ENCODE measurements at places on chromosomes 16 and 17.

- DNase-seq = no peak
Measured at GRCh38 chr17:2081564-2081963, 26.7 kb downstream of the HIC1 start.

DNA sequence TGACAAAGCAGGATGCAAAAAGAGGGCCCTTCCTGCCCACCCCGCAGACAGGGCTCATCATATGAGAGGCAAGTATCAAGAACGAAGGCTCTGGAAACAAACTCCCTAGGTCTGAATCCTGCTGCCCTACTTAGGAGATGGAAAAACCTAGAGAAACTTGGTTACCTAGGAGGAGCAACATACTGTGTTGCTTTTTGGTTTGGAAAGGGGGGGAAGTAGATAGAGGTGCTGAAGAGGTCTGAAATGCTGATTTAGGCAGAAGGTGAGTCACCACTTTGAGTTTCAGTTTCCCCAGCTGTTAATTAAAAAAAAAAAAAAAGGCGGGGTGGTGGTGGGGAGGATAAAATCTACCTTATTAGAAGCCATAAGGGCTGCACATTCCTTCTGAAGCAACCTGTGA, 1.5 kb downstream of the N4BP1 start:
- no peak for DNase-seq

GRCh38 chr16:88978608-88979346, 1.8 kb upstream of the CBFA2T3 start:
- DNase-seq = no peak

DNA sequence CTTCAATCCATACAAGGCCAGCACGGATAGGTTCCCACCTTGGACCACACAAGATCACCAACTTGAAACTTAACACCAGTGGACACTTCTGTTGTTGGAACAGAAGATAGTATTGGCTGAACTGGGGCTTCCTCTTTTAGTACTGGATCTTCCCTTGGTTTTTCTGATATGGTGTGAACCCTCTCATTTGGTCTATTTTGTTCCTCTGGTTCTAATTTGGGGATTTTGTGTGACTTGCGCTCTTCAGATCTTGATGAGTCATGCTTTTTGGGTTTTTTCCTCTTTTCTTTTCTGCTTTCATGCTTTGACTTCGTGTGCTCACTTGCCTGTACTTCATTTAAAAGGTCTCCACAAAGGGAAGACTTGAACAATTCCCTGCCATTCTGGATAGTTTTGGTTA, 39.0 kb downstream of the SOST start:
- no peak for DNase-seq

GRCh38 chr17:78357177-78357586, 2.7 kb downstream of the SOCS3 start:
- DNase-seq = no peak

GRCh38 chr17:63995626-63996025, 2.5 kb upstream of the PRR29 start:
- DNase-seq = no peak
